ENCODE measurements at places on chromosomes 5 and 9.

GRCh38 chr5:178314061-178314660 lies 81.6 kb upstream of the PHYKPL start:
- DNase-seq = no peak

- DNase-seq = no peak
These were observed 480 bp upstream of the CCDC69 start for GRCh38 chr5:151224372-151224771.

GRCh38 chr5:140840978-140841962 lies at the start of gene PCDHA8:
Gene PCDHA8, plus strand, starts transcription at chr5:140841187. Its CDS starts 135 bp downstream, at chr5:140841322.
- DNase-seq = no peak

GRCh38 chr5:141680751-141681201 lies 1.3 kb downstream of the ARAP3 start:
- DNase-seq = no peak

- peak; percentile 73 for DNase-seq
These were observed 43.2 kb upstream of the SREK1 start for GRCh38 chr5:66100851-66101250.

- DNase-seq = no peak
These were observed 92.7 kb downstream of the DAB2IP start for GRCh38 chr9:121744002-121744686.

- no peak for DNase-seq
These were observed 184.0 kb downstream of the FBXO4 start for GRCh38 chr5:42109006-42109572.

- no peak for DNase-seq
These were observed 57.8 kb downstream of the RORB start for GRCh38 chr9:74554751-74555419.

- DNase-seq = no peak
These were observed 195.3 kb upstream of the RFX3 start for GRCh38 chr9:3721096-3721495.

- DNase-seq = no peak
These were observed 40.5 kb downstream of the NCS1 start for GRCh38 chr9:130212543-130213297.

GRCh38 chr9:101711330-101711941 lies 27.0 kb downstream of the GRIN3A start:
- DNase-seq = no peak

- no peak for DNase-seq
These were observed 17.0 kb downstream of the TTLL11 start for GRCh38 chr9:122076117-122076516.

- no peak for DNase-seq
These were observed 26.0 kb upstream of the GNE start for GRCh38 chr9:36284226-36284625.

- no peak for DNase-seq
These were observed 759 bp upstream of the SUSD1 start for GRCh38 chr9:112175796-112176315.

GRCh38 chr5:153824909-153825308 lies 213.8 kb downstream of the FAM114A2 start:
- no peak for DNase-seq

GRCh38 chr5:68247627-68248026 lies 32.1 kb downstream of the PIK3R1 start:
- no peak for DNase-seq

GRCh38 chr5:168006456-168007130 lies 284.9 kb upstream of the WWC1 start:
- no peak for DNase-seq

DNA sequence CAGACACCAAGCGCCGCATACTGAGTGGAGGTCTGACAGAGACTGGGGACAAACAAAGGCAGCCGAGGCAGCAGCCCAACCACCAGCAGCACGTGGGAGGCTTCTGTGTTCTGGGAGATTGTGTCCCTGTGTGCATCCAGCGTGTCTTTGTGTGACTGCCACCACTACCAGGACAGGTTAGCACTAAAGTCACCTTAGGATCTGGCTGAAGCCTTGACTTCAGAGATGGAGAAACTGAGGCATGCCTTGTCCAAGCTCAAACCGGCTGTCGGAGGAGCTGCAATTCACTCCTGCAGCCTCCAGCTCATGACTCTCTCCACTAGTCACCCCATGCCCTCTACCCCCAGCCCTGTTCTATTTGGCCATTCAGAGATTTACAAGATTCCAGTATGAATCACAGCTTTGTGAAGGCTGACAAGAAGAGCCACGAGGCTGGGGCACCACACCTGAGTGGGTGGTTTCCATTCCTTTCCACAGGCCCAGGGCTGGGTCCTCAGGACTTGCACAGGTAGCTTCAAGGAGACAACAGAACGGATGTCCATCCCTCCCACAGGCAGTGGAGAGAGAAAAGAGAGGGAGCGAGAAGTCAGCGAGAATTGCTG lies 69.3 kb downstream of the SHB start:
- no peak for DNase-seq

- no peak for DNase-seq
These were observed 10.7 kb upstream of the CLK4 start for GRCh38 chr5:178637356-178638074.

DNA sequence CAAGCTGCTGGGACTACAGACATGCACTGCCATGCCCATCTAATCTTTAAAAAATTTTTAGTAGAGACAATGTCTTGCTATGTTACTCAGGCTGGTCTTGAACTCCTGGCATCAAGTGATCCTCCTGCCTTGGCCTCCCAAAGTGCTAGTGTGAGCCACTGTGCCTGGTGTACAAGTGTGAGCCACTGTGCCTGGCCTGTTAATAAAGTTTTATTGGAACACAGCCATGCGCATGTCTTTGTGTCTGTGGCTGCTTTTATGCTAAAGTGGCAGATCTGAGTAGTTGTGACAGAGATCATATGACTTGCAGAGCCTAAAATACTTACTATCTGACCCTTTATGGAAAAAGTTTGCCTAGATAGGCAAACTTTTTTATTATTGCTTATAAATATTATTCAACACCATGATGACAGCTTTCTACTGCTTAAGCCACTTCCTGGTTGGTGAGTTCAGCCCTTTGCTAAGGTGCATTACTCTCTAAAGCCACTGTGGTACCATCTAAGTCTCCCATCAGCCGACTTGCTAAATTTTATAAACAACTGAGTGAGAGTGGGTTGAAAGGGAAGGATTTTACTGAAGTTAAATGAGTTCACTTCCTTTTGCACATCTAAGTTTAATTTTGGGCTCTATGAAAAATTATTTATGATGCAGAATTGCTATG lies 133.5 kb downstream of the RASGRF2 start:
- no peak for DNase-seq

DNA sequence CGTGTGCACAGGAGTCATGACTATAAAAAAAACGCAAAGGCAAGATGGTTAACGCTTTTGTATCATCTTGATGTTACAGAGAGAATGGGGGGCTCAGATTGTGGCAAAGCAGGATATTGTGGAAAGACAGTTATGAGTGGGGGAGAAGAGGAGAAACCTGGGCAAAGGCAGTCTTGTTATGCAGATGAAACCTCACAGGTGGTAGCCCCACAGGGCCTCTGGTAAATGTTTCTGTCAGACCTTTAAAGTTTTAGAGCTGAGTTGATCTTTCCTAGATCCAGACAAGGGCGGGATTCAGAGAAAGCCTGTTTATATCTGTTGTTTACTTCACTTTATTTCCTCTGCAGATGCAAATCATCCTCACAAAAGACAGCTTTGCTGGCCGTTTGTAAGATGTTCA lies 55.2 kb downstream of the C9orf85 start:
- DNase-seq = no peak

DNA sequence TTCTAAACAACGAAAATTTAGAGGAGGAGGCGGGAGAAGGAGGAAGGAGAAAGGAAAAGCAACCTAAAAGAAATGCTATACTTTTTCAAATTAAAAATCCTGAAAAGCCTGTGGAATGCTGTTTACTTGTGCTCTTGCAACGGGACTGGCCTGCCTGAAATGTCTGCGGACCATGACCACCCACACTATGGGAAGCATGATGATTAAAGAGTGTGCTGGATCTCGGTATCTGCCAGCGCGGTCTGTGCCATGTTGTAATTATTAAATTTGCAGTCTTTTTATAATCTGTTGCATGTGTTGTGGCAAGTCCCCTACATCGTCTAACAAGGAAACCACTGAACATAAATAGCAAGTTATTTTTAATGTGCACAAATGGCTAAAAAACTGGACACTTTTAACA lies 111.4 kb downstream of the FANCC start:
- DNase-seq = no peak

GRCh38 chr9:9557804-9558334 lies 1054.9 kb downstream of the PTPRD start:
- no peak for DNase-seq

DNA sequence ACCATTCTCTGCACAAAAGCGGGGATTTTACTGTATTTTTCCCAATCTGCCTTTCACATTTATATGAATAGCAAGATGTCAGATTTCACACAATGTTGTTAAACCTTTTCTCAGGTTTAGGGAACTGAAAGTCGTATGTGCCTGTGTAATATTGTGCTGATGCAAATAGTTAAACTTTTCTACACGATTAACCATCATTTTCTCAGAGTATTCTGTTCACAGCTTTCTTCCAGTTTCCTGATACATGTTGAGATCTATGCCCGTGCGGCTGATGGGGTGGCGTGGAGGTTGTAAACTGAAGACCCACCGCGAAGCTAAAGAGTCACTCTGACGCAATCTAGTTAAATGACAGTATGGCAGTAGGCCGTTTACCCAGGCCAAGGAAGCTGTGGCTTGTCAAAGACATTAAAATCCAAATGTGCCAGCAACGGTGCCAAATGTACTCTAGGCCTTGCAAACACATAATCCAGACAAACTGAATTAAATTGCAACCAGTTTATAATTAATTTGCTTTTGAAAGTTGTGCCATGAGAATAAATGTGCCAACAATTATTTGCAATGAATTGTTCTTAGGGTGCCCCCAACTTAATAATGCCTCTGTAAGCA lies 145.7 kb downstream of the EBF1 start:
- no peak for DNase-seq

DNA sequence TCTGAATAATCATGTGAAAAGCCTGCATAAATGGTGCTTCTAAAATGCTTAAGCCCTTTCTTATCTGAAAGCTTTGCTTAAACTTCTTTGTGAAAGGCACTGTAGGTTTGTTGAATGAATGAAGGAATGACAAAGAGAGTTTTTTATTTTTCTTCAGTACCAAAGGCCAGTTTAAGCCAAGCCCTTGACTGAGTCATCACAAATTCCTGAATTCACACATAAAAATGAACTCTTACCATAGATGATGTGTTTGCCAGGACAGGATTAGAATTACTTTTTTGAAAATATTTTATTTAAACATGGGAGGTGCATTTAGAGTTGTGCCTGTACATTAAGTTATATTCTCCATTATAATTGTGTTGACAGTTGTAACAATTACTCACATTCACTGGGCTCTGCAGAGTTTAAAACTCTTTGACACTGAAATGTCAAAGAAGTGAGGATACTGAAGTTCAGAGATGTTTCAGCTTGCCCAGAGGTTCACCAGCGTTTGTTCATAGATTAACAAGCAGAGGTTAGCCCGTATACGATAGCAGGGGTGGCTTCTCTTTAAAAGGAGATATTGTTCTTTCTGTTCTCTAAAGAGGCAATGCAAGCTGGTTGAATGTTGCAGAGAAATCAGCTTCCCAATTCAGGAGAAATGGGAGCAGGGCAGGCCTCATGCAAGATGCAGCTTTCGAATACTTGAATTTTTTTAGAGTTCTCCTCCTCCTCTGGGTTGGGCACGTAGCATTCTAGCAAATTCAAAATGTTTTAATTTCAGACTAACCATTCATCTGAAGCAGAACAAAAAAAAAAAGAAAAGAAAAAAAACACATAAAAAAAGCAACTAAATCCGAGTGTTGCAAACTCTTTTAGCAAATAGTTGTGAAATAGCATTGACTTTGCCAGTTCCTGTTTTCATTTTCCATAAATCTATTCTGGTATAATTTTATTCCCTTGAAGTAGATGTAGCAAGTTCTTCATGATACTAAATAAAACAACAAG lies 358.7 kb upstream of the KLF4 start:
- no peak for DNase-seq

DNA sequence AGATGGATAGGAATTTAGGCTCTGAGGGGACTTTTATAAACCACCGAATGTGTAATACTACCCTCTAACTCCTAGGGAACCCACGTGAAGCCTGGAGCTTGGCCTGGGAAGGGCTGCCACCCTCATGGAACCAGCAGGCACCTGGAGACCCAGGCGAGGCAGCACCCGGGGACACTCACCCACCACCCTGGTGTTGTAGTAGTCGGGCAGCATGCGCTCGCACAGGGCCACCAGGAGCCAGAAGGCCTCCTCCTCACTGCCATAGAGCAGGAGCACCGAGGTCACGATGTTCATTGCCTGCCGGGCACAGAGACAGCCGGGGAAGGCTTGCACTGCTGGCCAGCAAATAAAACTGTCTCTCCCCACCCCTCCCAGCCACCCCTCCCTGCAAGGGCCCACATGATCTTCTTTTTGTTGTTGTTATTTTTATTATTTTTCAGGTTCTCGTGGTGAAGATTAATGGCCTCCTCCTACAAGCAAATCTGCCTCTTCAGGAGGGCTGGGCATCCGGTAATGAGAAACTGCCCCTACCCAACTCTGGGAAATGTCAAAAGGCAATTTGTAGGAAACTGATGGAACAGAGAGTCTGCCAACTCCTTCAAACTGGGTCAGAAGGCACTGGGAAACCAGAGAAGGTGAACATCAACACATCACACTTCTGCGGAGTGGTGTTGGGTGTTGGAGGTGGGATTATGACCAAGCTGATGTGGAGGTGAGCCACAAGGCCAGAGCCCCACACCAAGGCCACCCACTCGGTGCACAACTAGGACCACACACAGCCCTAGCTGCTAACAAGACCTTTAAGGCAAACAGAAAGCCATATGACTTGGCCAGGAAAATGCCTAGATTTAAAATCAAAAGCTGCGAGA lies 17.4 kb upstream of the MRNIP start:
- no peak for DNase-seq

- DNase-seq = no peak
These were observed 28.5 kb upstream of the RICTOR start for GRCh38 chr5:39102684-39103155.

- DNase-seq = no peak
These were observed 142.9 kb downstream of the BNC2 start for GRCh38 chr9:16727452-16728136.

DNA sequence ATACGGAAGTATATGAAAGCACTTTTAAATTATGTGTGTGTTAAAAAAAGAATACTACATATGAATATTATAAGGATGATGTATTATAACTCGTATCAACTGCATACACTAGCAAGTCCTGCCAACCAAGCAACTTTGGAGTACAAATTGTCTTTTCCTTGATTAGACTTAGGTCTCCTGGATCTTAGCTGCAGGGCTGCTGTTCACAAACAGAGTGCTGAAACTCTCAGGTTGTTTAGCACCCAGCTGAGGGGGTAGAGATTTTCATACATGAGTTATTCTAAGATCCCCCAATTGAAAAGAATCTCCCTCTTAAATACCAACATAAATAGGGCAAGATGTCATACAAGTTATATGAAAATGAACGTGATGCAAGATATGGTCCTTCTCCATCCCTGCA lies 149.8 kb upstream of the TNC start:
- no peak for DNase-seq
